ENCODE measurements at places on chromosomes 4 and X.

- DNase-seq = no peak
Observed at GRCh38 chr4:156837625-156838345, 133.8 kb downstream of the PDGFC start.

GRCh38 chr4:4491396-4491893 lies 50.4 kb downstream of the STX18 start:
- DNase-seq = no peak

DNA sequence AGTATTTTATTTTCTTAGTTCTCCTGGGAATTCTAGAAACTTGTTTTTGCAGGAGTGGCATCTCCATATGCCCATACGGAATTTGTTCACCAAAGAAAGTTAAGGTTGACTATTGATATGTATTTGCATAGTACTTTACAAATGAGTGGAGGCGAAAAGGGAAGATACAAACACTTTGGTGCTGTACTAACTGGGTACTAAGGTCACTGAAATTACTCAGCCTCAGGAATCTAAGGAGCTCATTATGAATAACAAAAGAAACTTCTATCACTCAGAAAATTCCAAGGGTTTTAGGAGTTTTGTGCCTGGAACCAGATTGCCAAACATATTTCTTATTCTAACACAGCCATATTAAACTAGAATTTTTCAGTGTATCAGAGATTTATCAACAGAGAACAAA lies 27.4 kb upstream of the TMPRSS11B start:
- DNase-seq = no peak

- DNase-seq = no peak
Observed at GRCh38 chrX:31497086-31497485, 425.2 kb upstream of the FTHL17 start.

GRCh38 chr4:94463771-94464170 lies 12.0 kb downstream of the PDLIM5 start:
- DNase-seq = no peak

- no peak for DNase-seq
Observed at GRCh38 chr4:156476359-156476758, 495.2 kb downstream of the PDGFC start.

DNA sequence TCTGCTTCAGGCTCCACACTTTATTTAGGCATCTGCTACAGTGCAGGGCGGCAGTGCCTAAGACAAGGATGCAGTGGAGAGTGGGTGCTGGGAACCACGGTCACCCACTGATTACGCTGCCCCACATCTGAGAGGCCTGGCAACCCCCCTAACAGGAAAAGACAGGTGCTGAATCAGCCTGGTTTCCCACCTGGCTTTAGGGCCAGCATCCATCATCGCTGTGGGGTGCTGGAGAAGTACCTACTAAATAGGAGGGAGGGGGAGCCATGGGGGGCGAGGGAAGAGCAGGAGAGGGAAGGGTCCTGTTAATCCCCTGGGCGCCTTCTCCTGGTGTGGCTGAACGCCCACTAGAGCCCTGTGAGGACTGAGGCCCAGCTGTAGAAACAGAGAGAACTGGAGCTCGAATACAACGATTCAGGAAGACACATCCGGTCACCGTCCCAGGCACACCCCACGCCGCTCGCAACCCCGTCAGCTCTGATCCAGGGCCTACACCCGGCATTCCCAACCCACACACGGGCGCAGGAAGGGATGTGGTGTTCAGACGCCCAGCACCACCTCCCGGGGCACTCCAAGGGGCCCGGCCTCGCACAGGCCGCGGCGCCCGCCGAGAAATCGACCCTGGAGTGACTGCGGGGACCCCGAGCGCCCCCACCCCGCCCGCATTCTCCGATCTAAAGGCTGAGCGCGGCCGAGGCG lies 554 bp downstream of the DCTD start:
- no peak for DNase-seq

DNA sequence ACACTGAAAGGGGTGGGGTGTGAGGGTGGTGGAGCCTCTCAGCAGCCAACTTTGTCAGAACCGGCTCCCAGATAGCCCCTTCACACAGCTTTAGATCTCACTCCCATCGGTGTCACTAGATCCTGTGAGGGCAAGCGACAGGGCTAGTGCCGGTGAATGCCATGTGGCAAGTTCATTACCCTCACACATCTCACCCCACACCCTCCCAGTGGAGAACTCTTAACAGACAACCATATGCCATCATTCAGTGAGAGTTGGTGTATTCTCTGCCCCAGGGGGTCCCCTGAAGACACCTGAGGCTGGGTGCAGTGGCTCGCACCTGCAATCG lies 15.3 kb downstream of the SEPTIN6 start:
- no peak for DNase-seq

DNA sequence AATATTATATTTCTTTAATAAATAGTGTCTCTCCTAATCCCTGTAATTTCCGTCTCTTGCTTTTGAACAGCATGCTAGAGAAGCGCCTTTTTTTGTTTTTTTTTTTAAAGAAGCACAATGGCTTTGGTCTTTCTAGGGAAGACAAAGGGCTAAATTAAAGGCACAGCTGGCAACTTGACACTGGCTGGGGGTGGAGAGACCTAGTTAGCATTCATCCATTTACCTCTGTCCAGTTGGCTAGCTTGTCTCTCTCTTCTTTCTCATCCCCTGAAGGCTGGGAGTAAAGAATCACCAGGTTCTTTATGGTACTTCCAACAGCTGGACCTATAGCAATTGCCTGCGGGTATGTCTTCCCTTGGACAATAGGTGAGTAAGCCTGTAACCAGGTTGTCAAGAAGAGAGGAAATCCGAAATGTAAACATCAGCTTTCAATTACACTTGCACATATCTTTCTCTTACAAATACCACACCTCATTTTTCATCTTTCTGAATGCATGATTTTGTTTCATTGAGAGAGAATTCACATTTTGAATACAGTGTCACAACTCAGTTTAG lies 178.4 kb upstream of the GPR101 start:
- no peak for DNase-seq

- DNase-seq = no peak
Observed at GRCh38 chrX:111100191-111100590, 4.2 kb downstream of the PAK3 start.

GRCh38 chr4:17877661-17878060 lies 66.9 kb downstream of the NCAPG start:
- no peak for DNase-seq

DNA sequence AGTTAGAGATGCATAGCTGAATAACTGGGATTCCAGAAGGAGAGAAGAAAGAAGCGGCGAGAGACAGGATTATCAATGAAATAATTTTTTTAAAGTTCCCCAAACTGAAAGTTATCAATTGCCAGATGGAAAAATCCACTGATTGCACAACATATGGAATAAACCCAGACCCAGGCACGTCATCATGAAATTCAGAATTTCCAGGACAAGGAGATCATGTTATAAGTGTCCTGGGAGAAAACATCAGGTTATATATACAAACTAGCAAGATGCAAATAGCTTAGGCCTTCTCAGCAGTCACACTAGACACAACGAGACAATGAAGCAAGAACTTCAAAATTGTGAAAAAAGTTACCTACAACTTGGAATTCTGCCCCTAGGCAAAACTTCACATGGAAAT lies 200.0 kb downstream of the PALLD start:
- DNase-seq = no peak

DNA sequence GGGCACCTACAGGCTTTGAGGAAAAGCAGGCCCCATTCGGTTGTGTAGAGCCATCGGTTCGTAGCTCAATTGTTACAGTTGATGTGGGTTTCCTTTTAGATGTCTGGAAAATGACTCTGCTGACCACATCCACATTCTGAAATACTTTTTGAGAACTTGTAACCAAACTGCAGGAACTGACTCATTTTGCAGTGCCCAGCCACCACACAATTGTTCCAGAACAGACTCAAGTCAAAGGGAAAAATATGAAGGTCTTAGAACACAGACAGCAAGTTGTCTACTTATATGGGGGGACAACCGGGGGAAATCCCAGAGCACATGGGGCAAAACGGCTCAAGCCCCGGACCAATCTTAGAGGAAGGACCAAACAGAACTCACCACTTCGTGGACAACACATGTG lies 557.6 kb upstream of the DIPK2B start:
- no peak for DNase-seq

DNA sequence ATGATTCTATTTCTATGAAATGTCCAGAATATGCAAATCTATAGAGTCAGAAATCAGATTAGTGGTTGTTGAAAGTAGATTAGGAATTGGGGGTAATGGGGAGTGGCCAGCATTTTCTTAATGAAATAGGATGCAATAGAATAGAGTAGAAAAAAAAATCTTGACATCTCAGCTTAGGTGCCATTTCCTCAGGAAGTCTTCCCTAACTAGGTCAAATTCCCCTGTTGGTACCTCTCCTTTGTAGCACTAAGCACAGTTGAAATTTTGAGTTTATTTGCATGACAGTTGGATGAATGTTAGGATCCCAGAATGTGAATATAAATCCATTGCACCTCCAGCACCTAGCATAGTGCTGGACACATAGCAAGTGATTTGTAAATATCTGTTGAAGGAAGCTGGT lies 30.0 kb upstream of the PDK3 start:
- DNase-seq = no peak

- no peak for DNase-seq
Observed at GRCh38 chr4:3500634-3501101, 31.6 kb downstream of the LRPAP1 start.

Data from cortex of kidney (tissue), 1 donor.